ENCODE measurements at places on chromosomes 12 and 14. TPM values are rescaled to one million over a fixed set of nuclear protein-coding genes. Genes with fewer than 3 reads are reported as not detected.

The NDRG2 gene
- 390 TPM for total RNA-seq

DNA sequence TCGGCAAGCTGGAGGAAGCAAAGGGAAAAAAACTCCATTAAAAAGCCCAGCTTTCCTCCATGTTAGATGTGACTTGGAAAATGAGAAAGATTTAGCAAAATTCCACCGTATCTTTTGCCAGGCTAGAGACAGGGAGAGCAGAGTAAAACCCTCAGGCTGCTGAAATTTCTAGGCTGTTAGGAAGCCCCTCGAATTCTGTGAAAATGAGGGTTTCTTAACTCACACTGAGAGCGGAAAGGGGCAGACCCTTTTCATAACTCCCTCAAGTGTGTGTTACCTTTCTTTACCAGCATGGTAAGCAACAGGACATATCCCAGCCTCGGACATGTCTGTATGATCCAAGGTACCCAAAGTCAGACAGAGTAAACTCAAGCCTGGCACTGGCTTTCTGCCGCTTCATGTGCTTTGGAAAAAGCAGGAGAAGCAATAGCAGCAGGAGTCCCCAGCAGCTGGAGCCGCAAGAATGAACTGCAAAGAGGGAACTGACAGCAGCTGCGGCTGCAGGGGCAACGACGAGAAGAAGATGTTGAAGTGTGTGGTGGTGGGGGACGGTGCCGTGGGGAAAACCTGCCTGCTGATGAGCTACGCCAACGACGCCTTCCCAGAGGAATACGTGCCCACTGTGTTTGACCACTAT, at the start of gene RHOJ:
Gene RHOJ, plus strand, starts transcription at position 37 of the 637 bp plus-strand sequence. Its CDS starts 427 bp downstream, at position 464.
- DNase-seq: peak; percentile 16

DNA sequence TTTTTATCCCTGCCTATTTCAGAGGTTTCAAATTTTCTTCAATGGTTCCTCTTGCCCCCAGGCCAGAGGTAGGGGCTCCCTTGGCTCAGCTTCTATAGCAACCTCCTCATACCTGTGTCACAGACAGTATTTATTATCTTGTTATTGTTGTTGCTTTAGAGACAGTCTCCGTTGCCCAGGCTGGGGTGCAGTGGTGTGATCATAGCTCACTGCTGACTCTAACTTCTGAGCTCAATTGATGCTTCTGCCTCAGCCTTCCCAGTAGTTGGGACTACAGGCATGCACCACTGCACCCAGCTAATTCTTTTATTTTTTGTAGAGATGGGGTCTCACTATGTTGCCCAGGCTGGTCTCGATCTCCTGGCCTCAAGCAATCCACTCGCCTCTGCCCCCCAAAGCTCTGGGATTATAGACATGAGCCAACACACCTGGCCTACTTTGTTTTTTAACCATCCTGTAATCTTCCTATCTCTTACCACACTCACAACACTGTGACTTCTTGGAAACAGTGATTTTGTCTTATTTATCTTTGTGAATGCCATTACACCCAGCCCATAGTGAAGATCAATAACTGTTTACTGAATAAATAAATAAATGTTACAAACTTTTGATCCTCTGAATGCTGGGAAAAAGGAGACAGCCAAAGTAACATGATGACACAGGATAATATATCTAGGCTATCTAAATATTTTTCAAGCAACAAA, 95.9 kb downstream of the PHLDA1 start:
- DNase-seq: no peak

The PIK3C2G gene
- not detected for total RNA-seq

GRCh38 chr12:122840580-122841513, 5.6 kb downstream of the HIP1R start:
- DNase-seq: no peak

The C14orf180 gene
- total RNA-seq: 55.0 TPM

- peak; percentile 53 for DNase-seq
Measured at GRCh38 chr12:132610051-132610759, at the start of gene LRCOL1. TSS of gene LRCOL1 (minus strand) at chr12:132610582. CDS start at chr12:132606251, 4,331 bp downstream.

The GPRC5D gene
- not detected for total RNA-seq

The BICDL1 gene
- 0.23 TPM for total RNA-seq

GRCh38 chr12:72502546-72502945, 230.4 kb downstream of the TRHDE start:
- no peak for DNase-seq

The LRRC10 gene
- 39.1 TPM for total RNA-seq

The MAPKAPK5 gene
- 24.5 TPM for total RNA-seq

DNA sequence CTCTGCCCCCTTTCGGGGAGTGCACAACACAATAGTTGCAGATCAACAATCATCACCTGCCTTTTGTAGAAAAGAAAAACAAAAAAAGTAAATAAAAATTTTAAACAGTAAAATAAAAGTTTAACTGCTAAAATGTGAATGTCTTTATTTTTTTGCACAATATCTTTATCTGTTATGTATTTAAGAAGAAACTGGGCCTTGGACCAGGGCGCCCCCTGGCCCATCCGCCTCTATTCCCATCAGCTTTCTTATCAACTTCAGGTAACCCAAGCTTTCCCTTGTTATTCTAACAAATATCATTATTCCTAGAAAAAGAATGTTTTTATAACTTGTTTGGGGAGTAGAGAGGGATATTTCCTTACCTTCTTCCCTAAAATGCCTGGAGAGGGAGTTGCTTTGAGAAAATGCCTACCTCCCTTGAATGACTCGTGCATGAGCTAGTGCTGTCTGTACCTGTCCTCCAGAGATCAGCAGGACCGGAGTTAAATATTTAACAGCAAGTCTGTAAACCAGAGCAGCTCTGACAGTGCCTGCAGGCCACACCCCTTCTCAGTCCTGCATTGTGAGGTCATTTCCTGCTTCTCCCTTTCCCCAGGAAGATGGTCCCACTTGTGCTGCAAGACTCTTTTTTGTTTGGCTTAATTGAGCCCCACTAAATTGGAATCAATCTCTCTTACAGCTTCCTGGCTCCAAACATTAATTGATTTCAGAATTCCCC, 192.8 kb upstream of the RGS6 start:
- DNase-seq: no peak

GRCh38 chr12:119457271-119457670, 122.7 kb downstream of the CCDC60 start:
- DNase-seq: no peak

The TDRD9 gene
- total RNA-seq: 2.8 TPM

DNA sequence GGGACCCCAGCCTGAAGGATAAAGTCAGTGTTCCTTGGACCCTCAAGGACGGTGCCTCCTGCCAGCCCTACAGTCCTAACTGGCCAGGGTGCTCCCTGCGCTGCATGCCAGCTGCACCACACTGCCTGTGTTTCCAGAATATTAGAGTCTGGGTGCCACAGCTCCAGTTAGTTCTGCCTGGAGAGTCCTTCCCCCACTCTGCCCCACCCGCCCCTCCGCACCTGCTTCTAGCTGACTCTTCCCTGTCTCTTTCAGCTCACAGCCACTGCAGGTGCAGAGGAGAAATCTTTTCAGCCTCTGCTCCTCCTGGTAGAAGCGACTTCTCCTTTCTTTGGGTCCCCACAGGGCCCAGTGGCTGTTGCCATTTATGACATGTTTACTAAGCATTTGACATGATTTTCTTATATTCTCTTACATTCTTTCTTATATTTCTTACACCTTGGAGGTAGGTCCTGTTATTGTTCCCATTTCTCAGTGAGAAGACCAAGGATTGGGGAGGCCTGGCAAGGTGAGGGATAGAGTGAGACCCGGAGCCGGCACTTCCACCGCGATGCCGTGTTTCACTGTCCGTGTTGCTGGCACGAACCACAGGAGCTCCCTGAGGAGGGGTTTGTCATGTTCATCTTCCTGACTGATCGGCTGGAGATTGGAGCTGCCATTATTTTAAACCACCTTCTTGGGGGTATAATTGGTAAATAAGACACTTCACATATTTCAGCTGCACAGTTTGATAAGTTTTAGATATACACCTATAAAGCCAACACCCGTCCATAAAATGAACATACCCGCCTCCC, 29.4 kb downstream of the SYNE3 start:
- DNase-seq: no peak

DNA sequence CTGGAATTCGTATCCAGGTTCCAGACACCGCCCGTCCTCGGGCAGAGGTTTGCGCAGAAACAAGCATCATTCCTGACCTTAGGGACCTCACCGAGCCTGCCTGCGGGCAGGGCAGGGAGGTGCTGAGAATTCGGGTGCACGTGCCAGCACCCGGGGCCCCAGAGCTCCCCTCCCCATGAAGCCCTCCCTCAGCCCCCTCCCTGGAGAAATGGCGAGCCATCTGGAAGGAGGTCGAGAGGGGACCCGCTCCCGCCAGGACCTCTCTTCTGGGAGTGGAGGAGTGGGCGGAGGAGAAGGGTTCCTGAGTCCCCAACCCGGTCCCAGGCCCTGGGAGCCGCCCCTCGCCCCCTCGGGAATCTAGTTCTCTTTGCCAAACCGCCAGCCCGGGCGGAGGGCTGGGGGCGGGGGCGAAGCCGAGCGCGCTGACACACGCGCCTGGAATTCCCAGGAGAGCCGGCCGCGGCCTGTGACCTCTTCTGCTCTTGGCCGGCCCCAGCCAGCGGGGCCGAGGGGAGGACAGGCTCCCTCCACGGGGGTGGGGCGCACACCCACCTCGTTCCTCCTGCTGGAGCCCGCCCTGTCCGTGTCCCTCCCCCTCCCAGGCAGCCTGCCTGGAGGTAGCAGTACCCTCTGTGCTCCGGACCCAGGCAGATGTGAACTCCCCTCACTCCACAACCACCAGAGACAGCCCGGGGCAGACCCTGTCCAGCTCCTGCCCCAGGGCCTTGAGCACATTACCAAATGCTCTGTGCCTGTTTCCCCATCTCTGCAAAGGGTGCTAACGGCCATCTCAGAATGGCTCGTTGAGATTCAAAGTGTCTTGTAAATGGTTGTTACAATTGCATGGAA, 23.0 kb upstream of the GPR132 start:
- DNase-seq: peak; percentile 41

DNA sequence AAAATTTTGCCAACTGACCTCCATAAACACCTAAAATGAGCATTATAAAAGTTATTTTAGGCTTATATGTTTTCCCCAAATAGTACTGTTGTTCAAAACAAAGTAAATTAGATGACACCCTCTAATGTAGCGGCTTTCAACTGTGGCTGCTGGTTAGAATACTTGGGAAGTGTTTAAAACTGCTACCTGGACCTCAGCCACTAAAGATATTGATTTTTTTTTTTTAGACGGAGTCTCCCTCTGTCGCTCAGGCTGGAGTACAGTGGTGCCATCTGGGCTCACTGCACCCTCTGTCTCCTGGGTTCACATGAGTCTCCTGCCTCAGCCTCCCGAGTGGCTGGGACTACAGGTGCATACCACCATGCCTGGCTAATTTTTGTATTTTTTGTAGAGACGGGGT, 16.2 kb downstream of the PRORP start:
- no peak for DNase-seq

GRCh38 chr12:79217306-79217705, 352.7 kb downstream of the SYT1 start:
- no peak for DNase-seq

The DLGAP5 gene
- total RNA-seq: 0.07 TPM

DNA sequence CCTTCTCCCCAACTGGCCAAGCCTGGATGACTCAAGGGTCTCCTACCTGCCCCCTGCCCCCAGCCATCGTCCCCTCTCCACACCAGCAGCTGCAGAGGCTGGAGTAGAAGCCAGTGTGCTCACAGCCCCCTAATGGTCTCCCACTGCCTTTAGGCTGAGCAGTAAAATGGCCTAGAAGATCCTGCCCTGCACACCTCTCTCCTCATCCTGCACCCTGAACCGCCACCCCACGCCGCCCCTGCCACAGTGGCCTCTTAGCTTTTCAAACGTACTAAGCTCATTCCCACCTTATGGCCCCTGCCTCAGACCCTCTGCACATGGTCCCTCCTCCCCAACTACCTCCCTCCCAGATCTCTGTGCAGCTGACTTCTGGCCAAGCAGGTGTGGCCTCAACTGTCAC, 46.3 kb downstream of the RBM19 start:
- DNase-seq: no peak

DNA sequence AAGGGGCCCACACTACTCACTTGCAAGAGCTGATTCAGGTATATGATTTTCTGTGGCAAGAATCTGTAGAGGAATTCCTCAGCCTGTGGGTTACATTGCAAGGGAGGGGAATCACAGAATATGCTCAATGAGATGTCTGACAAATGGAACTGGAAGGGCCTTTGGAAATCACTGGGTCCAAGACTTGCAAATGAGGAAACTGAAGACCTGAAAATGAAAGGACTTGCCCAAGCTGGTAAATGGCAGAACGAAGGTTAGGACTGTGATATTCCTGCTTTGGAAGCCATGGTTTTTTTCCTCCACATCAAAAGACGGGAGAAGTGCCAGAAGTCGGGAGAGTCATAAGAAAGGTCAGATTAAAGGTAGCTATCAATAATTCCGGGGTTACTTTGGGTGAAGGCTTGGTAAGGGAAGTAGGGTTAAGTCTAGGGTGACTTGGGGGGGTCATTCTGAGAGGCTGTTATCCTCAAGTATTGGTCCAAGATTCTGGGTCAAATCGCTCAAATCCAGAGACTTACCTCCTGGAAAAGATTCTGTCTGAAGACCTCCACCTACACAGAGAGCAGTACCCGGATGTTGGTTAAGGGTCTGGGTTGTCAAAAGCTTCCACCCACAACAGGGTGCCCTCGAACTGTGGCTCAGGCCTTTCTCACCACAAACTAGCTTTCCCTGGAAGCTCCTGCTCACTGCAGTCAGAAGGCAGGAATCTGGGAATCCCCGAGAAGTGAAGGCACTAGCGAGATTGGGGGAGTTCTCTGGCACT, 539 bp downstream of the PSME2 start:
- DNase-seq: no peak

The IRAK3 gene
- 8.3 TPM for total RNA-seq

The WSCD2 gene
- 0.52 TPM for total RNA-seq

GRCh38 chr12:68789144-68789878, 18.7 kb upstream of the MDM2 start:
- no peak for DNase-seq

GRCh38 chr12:43711348-43711747, 47.2 kb downstream of the PUS7L start:
- DNase-seq: no peak

DNA sequence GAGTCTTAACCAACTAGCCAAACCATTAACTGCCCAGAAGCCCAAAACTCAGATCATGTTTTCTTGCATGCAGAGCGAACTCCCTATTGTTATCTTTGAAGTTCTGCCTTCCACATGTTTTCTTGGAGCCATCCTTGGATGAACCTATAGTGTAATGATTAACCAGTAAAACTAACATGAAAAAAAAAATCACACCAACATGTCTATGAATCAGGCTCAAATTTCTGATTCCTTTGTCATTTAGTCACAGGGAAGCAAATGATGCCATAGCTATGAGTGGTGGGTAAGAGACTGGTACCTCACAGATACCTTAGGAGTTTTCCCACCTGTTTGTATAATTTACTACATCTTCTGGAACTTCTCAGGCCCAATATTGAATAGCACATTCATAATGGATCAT, 70.7 kb downstream of the PTPRO start:
- no peak for DNase-seq

DNA sequence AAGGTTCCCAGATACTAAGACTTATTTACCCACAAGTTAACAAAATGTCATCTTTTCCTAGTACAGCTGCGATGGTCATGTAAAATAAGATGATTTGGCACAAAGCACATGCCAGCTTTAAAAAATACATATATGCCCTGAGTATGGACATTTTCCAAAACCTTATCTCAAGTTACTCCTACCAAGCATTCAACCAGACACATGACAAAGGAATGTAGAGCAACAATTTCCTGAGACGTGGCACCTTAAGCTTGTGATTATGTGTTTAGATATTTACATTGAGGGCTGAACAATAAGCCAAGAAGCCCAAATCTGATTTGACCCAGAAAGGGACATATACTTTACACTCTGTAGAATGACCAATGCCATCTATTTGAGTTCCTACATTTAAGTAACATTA, 24.5 kb upstream of the OVCH1 start:
- DNase-seq: no peak
